ENCODE measurements at places on chromosomes 2 and 18.

DNA sequence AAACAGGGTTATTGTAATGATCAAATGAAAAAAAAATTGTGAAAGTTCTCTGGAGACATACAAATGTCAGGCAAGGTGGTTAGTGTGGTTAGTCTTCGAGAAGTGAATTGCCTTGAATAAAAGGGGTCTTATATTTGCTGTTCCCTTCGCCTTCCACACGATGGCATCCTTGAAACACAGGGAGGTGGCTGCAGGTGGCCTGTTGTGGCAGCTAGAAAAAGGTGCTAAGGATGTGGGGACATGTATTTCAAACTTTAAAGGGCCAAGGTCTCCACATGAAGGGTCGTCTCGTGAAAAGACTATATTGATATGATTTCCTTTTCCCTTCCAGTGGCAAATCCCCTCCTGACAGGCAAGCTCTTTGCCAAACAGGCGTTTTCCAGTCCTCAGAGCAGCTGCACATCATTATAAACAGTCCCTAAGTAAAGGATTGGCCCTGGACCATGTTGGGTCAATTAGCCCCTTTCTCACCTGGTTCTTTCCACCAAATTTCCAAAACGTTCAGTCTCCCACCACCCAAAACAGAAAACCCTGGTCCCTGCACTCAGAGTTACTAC is 68.5 kb downstream of the COPS8 start:
- DNase-seq, result no peak

- DNase-seq, result no peak
Measured at GRCh38 chr2:201779901-201780673, 646 bp downstream of the ALS2 start.

DNA sequence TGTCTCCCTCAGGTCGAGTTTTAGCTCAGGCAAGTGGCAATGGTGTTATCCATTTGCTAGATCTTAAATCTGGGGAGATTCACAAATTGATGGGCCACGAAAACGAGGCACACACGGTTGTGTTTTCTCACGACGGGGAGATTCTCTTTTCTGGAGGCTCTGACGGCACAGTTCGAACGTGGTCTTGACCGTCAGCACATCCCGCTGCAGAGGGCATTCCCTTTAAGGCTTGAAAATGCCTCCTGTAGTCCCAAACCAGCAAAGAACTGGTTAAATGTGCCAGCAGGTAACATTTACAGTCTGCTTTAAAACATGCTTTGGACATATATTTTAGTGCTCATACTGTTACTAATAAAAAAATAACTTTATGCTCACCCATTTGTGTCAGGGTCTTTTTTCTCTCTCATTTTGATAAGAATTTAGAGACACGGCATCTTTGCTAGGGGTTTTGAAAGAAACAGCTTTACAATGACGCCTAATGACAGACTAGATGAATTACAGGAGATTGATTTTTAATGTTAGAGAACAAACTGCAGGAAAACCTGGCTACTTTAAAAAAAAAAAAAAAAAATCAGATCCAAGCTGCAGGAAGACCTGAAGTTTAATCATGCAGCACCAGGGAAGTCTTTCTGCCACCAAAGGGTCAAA is 602 bp upstream of the VWC2L start:
- DNase-seq, result no peak

DNA sequence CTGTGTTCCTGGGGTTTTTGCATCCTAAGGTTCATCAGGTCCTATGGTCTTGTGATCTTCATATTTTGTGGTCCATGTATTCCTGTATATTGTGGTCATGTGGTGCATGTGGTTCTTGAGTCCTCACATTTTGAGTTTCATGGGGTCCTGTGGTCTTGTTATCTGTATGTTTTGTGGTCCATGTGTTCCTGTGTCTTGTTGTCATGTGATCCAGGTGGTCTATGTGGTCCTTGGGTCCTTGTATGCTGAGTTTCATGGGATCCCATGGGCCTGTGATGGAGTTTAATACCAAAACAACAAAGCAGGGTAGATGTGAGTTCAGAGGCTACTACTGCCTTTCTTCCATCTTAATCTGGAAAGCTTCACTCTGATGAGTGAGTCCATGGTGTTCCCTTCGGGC is 166.4 kb downstream of the TMEM18 start:
- DNase-seq, result no peak

GRCh38 chr18:57523171-57523956 is 63.1 kb downstream of the FECH start:
- DNase-seq, result no peak

- no peak for DNase-seq
Measured at GRCh38 chr2:68463287-68463877, 3.7 kb downstream of the FBXO48 start.

- no peak for DNase-seq
Measured at GRCh38 chr2:40544072-40544471, 92.2 kb upstream of the SLC8A1 start.

- DNase-seq, result no peak
Measured at GRCh38 chr2:175154661-175155082, 13.3 kb downstream of the ATF2 start.

GRCh38 chr2:38432820-38433606 is 55.9 kb upstream of the ATL2 start:
- no peak for DNase-seq

GRCh38 chr18:59124370-59124704 is 15.3 kb upstream of the SEC11C start:
- no peak for DNase-seq

GRCh38 chr2:222982010-222982908 is 69.7 kb upstream of the KCNE4 start:
- no peak for DNase-seq

DNA sequence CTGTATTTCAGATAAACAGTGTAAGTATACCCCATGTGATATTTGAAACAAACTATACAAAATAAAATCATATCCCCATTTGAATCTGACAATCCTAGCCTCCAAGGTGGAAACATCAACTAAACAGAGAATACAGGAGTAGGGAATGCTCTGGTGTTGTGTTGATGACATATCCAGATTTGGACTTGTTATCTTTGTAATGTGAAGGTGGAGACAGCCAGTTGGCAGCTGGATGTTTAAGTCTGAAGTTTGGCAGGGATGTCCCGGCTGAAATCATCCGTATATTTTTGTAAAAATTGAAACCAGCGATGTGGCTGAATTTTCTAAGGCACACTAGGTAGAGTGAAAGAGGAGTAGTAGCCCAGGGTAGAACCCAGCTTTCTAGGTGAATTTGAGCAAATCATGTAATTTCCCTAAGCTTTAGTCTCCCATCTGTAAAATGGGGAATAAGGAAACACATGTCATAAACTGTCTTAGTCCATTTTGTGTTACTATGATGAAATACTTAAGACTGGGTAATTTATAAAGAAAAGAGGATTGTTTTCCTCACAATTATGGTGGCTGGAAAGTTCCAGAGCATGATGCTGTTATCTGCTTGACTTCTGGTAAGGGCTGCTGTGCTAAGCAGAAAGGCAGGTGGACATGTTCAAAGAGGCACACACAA is 246.6 kb upstream of the APCDD1 start:
- DNase-seq, result no peak

DNA sequence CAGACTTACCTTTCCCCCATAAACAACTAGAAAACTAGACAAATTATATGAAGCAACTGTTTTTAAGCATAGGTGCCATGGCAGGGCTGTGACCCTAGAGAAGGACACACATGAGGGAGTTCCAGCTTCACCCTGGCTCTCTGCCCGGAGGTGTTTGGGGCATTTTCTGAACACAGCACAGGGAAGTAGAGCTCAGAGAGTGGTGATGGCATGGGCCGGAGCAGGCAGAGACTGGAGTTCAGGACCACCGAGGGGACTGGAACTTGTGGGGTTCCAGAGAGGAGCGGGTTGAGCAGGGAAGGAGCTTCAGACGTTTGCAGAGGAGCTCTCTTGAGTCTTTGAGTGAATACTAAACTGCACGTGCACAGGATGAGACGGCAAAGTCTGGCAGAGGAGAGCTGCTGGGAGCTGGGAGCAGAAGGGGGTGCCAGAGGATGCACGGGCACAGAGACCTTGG is 26.5 kb upstream of the KLF11 start:
- DNase-seq, result no peak

- DNase-seq, result no peak
Measured at GRCh38 chr2:153163055-153163454, 315.5 kb downstream of the RPRM start.

- no peak for DNase-seq
Measured at GRCh38 chr2:176685908-176686307, 416.7 kb downstream of the MTX2 start.

- DNase-seq, result no peak
Measured at GRCh38 chr2:229665158-229665557, 49.2 kb downstream of the DNER start.

GRCh38 chr18:77308216-77308615 is 58.6 kb downstream of the GALR1 start:
- no peak for DNase-seq

- DNase-seq, result no peak
Measured at GRCh38 chr2:237121321-237121720, 35.6 kb downstream of the COPS8 start.

GRCh38 chr2:43028188-43028587 is 198.2 kb downstream of the ZFP36L2 start:
- no peak for DNase-seq

DNA sequence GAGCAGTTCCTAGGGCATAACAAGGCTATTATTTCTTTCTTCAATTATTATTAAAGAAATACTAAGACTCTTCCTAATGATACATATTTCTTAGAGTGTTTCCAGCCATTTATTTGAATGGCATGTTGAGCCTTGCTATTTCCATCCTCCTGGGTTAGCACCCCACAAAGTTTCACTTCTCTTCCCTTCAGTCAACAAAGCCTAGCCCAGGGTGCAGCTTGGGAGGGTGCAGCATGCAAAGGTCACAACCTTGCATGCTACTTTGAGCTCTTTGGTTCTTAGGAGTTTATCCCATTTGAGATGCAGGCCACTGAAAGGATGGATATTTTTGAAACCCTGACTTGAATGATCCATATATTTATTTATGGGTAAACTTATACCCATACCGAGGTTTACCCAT is 454.4 kb upstream of the MEIS1 start:
- no peak for DNase-seq

DNA sequence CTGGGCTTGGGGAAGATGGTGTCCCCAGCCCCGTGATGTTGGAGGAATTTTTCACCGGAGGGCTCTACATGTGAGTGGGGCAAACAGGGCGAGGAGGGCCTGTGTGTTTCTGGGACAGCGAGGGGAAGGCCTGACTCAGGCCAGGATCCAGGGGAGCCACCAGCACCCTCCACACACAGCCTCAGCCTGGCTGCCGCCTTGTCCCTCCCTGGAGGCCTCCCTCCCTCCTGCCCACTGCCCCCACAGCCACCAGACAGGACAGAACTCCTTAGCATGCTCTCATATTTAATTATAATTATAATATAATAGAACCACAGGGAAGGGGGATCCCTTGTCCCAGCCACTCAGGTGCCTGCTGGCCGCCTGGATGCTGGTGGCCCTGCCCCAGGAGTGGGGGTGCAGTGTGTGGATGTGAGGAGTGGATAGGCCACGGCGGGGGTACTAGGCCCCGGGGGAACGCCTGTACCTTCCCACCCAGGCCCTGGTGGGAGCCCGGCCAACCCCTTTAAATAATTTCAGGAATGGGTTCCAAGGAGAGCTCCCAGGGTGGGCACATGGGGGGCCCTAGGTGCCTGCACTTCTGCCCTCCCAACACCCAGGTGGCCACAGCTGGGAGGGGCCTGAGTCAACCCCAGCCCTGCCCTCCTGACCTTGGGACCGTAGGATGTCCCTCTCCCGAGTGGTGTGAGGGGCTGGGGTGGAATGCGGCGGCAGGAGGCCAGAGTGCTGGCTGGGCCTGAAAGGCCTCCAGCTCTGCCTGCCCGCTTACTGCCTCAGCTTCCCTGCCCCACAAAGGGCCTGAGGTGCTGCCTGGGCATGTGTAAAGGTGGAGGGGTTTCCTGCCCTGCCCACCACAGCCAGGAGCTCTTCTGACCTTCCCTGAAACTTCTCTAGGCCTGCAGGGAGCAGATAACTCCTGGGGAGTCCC is 8.8 kb downstream of the PDCD1 start:
- no peak for DNase-seq

GRCh38 chr18:49041435-49042245 is 90.9 kb upstream of the SMAD7 start:
- DNase-seq, result peak; percentile 17

DNA sequence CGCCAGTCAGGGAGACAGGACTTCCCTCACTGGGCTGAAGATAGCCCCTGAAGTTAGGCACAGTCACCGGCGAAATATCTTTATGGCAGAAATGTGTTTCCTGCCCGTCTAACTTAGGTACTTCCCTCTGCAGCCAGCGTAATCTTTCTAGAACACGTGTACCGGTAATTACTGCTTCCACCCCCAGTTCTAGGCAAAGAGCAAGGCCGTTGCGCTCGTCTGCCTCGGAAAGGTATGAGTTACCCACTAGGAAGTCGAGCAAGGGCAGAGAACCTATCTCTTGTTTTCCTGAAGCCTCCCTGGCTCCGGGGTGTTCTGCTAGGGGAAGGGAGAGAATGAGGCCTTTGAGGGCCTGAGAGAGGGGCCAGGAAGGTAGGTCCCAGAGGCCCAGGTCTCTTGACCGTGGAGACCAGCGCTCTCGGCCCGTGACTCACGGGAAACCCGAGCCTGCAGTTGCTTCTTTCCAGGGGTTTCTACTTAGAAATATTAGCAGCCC is 70.0 kb downstream of the TWSG1 start:
- DNase-seq, result no peak

- peak; percentile 41 for DNase-seq
Measured at GRCh38 chr2:113138428-113139322, 11.3 kb downstream of the IL1RN start.

DNA sequence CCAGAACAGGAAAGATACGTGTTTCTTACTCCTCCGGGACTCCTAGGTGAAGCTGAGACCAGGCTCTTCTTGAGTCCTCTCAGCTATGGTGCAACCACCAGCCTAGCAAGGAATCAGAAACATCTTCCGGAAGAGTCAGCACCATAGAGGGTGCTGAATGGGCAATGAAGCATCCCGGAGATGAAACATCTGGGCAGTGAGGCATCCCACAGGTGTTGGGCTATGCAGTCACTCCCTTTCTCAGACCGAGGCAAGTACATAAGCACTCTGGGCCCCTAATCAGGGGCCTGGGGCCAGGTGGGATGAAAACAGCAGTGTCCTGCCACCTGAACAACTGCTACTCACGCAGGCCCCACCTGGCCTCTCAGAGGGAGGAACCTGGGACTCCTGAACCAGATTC is 1.4 kb upstream of the CAPN10 start:
- DNase-seq, result no peak

- no peak for DNase-seq
Measured at GRCh38 chr18:35564795-35565453, 16.6 kb upstream of the GALNT1 start.
